ENCODE measurements at places on chromosomes 16 and 17.

DNA sequence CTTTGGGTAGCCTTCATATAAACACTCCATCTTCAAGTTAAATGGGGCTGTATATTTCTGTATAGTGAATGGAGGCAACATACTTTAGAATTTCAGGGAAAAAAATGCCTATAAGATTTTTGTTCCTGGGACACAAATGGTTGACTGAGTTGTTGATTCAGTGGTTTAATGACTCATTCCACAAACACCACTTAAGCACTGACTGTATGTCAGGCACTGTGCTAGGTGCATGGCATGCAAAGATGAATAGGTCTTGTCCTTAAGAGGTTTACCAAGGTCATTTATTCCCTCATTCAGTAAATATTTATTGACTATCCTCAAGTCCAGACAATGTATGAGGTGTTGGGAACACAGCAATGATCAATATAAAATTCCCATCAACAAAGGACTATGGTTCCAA is 417.1 kb downstream of the CA10 start:
- DNase-seq: no peak

DNA sequence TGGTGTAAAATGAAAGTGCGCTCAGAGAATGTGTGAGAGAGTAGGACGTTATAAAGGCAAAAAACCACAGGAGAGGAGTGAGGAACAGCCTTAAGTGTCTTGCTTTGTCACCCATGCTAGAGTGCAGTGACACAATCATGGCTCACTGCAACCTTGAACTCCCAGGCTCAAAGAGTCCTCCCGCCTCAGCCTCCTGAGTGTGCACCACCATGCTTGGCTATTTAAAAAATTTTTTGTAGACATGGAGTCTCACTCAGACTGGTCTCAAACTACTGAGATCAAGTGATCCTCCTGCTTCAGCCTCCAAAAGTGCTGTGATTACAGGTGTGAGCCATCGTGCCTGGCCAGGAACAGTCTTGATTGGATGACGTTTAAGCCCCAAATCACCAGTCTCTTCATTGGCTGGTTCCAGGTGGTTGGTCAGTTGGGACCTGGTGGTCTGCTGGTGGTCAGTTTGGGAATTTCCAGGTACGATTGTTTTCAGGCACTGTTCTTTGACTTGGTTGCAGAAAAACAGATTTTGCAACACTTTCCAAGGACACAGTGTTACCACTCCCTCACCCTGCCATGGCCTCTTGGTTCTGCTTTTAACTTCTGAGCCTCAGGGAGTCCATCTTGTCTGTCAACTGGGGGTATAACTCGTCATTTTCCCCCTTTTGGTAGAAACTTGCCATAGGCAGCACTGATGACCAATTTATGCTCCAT is 21.2 kb downstream of the DHODH start:
- DNase-seq: no peak

DNA sequence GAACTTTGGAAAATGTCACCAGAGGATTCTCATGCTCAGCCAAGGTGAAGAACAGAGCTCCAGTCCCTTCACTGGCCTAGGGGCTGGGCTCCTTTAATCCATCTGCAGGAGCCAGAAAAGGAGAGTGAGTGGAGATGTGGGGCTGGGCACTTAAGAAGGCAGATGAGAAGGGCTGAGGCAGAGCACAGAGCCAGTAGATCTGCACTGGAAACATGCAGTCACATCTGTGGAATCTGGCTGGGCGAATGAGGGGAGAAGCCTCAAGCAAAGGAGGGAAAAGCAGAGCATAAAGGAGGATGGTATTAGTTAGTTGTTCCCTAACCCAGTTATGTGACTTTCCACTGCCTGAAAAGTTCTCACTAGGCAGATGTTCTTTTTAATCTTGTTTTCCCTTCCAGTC is 50.4 kb upstream of the BCAR1 start:
- no peak for DNase-seq

DNA sequence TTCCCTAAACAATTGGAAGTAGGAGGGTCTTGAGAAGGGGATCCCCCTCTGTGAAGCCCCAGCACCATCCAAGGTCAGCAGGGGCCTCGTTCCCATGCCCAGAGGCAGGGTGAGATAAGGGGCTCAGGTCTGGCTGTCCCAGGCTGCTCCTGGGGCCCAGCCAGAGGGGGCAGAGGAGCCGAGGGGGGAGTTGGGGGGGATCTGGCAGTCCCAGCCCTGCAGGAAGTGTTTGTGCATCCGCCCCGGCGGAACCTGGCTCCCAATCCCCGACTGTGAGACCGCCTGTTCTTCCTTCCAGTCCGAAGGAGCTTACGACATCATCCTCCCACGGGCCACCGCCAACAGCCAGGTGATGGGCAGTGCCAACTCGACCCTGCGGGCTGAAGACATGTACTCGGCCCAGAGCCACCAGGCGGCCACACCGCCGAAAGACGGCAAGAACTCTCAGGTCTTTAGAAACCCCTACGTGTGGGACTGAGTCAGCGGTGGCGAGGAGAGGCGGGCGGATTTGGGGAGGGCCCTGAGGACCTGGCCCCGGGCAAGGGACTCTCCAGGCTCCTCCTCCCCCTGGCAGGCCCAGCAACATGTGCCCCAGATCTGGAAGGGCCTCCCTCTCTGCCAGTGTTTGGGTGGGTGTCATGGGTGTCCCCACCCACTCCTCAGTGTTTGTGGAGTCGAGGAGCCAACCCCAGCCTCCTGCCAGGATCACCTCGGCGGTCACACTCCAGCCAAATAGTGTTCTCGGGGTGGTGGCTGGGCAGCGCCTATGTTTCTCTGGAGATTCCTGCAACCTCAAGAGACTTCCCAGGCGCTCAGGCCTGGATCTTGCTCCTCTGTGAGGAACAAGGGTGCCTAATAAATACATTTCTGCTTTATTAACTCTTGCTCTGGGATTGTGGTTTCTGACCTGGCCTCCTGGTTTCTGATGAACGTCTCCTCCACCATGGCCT is 14.9 kb downstream of the GPRC5C start:
- DNase-seq: no peak

DNA sequence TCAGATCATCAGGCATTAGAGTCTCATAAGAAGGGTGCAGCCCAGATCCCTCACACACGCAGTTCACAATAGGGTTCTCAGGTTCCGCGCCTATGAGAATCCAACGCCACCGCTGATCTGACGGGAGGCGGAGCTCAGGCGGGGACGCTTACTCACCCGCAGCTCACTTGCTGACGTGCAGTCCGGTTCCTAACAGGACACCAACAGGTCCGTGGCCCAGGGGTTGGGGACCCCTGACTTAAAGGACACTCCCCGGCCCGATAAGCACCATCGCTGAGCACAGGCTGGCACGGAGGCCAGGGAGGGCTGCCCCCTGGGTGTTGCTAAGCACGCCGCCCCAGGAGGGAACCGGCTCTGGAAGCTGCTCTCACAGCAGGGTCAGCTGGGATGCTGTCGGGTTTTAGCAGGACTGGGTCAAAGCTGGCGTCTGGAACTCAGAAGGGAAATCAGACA is 30.1 kb upstream of the BAHCC1 start:
- DNase-seq: no peak

DNA sequence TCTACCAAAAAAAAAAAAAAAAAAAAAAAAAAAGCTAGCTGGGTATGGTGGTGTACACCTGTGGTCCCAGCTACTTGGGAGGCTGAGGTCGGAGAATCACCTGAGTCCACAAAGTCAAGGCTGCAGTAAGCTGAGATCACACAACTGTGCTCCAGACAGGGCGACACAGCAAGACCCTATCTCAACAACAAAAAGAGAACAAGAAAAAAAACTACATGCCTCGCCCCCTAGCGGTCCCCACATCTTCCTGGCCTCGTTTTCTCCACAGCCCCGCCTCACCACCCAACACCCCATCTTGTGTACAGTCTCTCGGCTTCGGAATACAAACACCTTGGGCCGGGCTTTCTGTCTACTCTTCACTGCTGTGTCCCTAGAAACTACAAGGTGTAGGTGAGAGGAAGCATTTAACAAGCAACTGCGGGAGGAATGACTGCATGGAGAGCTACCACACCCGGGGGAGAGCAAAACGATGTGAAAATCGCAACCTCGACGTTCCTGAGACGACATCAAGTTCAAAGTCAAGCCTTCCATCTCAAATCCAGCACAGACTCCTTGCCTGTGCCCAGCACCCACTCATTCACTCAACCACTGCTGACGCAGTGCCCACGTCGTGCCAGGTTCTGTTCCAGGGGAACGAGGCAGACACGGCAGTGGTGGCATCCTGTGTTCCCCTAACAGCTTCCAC is 9.0 kb downstream of the NTAN1 start:
- no peak for DNase-seq

DNA sequence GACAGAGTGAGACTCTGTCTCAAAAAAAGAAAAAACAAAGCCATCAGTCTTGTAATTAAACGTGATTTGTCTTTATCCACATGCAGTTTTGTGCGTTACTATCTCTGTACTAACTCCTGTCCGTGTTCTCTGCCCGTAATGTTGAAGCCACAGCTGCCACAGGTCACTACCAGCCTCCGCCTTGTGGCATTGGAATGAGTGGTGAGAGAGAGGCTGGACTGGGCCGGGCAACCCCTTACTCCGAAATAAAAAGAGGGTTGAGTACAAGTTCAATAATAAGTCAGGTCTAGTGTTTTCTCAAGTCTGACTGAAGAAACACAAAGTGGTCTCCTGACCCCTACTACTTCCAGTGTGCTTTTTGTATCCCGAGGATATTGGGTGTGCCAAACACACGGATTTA is 5.4 kb downstream of the DNAJA3 start:
- DNase-seq: no peak

DNA sequence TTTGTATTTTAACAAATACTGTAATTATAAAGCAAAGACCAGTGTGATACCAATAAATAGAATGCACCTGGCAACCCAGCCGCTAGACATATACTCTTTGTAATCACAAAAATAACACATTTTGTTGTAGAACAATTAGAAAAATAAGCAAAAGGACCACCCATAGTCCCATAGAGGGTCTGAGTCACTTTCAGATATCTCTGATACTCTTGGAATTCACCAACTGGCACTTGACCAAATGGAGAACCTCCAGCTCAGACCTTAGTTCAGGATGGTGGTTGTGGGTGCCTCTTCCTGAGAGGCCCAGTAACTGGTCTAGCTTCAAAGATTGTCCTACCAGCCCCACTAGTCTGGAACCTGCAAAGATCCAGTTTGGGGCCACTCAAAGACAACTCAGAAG is 789 bp upstream of the TERF2 start:
- no peak for DNase-seq

GRCh38 chr17:11264183-11264871 is 23.3 kb downstream of the SHISA6 start:
- no peak for DNase-seq

GRCh38 chr17:19558946-19559345 is 25.3 kb downstream of the SLC47A1 start:
- DNase-seq: no peak

GRCh38 chr16:78034530-78034929 is 12.2 kb downstream of the CLEC3A start:
- no peak for DNase-seq

DNA sequence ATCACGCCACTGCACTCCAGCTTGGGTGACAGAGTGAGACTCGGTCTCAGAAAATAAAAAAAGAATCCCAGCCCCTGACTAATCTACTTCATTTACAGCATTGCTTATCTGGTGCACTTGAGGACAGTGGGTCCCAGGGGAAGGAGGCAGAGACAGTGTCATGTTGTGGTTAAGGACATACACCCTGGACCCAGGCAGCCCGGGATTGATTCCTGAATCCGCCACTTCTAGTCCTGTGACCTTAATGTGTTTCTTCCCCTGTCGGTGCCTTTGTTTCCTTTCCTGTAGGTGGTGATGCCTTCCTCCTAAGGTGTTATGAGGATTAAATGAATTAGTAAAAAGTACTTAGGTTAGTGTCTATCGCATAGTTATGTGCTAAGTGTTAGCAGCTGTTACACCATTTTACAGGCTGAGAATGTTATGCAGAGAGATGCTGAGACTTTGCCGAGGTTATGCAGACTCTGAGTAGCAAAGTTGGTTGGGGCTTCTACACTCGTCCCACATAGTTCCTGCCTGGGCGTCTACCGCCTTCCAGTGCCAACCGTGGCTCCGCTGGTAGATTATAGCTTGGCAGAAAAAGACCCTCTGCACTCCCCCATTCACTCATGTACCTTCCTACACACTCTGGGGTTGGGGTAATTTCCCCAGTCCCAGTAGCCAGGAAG is 74.8 kb downstream of the RAB11FIP4 start:
- DNase-seq: no peak

DNA sequence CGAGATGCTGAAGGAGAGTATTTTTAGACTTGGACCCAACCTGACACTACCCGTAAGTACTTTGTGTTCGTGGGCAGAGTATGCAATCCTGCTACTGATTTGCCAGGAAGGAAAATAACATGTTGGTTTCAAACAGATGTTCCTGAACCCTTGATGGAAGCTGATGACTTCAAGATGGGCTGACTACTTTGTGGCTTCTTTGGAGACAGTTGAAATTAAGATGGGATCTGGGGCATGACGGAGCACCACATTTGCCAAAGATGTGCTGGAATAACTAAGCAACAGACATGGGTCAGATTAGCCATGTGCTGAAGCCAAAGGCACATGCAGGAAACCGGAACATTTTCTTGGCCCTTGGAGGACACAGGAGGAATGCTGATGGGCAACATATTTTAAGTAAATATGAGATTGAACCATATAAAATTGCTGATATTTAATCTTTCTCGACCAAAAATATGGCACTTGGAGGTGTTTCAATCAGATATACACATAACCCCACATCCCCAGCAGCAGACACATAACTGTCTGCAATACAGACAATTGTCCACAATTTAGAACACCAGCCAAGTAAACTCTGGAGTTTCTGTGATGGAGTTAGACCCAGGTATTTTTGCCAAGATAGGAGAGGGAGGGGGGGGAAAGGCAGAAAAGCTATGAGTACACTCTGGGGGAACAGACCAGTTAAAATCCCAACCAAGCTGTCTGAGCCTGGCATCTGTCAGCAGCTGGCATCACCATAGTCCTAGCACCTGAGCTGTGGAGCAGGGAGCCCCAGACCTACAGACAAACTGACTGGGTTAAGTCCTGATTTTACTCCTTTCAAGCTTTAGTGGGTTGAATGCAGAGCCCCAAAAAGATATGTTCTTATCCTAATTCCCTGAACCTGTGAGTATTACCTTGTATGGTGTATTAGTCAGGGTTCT is 329.4 kb upstream of the CDH5 start:
- DNase-seq: no peak

- DNase-seq: no peak
These were observed 2.2 kb upstream of the UQCRC2 start for GRCh38 chr16:21950782-21951521.

DNA sequence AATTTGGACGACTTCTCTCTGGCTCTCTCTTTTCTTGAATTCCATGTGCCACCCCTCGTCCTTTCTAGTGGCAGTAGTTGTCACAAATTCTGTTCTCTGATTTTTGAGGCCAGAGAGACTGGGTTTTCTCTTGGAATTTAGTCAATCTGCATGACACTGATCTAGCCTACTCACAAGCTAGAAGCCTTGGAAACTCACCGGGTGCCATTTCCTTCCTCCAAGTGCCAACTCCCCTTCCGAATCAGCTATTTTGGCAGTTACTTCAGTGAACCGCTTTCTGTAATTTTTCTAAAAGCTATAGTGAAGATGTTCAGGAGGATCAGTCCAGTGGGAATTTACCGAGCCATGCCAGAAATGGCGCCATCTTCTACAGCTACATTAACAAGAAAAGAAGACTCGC is 228.9 kb downstream of the PMP22 start:
- DNase-seq: no peak

- DNase-seq: no peak
These were observed 354.6 kb upstream of the CDH11 start for GRCh38 chr16:65476448-65476955.

Measured in effector memory CD8-positive, alpha-beta T cell (primary cell).